ENCODE measurements at places on chromosomes 3 and 15. TPM values are rescaled to one million over a fixed set of nuclear protein-coding genes. Genes with fewer than 3 reads are reported as not detected.

The GOLGA6B gene
- not detected for total RNA-seq

The TRA2B gene
- 139 TPM for total RNA-seq

The SLC22A14 gene
- 0.59 TPM for total RNA-seq

The CHRNB4 gene
- total RNA-seq, result not detected

The FEZF2 gene
- not detected for total RNA-seq

The SLC24A5 gene
- total RNA-seq, result not detected

The GREM1 gene
- total RNA-seq, result 41.6 TPM

The ARHGEF26 gene
- total RNA-seq, result 3.6 TPM

The CHL1 gene
- not detected for total RNA-seq

The OR5K3 gene
- total RNA-seq, result not detected

The CEP97 gene
- 16.3 TPM for total RNA-seq

The CCDC13 gene
- total RNA-seq, result 0.14 TPM

The PRSS50 gene
- not detected for total RNA-seq

The KCNH8 gene
- under 0.01 TPM for total RNA-seq

The MEGF11 gene
- not detected for total RNA-seq

The SLCO2A1 gene
- not detected for total RNA-seq

The KCNAB1 gene
- total RNA-seq, result 3.5 TPM

The ACAD11 gene
- 48.4 TPM for total RNA-seq

The CACNA2D3 gene
- not detected for total RNA-seq

The ERC2 gene
- total RNA-seq, result 0.42 TPM

The RASL12 gene
- total RNA-seq, result not detected

The SHC4 gene
- 2.6 TPM for total RNA-seq
